ENCODE measurements at places on chromosomes 7 and 10.

DNA sequence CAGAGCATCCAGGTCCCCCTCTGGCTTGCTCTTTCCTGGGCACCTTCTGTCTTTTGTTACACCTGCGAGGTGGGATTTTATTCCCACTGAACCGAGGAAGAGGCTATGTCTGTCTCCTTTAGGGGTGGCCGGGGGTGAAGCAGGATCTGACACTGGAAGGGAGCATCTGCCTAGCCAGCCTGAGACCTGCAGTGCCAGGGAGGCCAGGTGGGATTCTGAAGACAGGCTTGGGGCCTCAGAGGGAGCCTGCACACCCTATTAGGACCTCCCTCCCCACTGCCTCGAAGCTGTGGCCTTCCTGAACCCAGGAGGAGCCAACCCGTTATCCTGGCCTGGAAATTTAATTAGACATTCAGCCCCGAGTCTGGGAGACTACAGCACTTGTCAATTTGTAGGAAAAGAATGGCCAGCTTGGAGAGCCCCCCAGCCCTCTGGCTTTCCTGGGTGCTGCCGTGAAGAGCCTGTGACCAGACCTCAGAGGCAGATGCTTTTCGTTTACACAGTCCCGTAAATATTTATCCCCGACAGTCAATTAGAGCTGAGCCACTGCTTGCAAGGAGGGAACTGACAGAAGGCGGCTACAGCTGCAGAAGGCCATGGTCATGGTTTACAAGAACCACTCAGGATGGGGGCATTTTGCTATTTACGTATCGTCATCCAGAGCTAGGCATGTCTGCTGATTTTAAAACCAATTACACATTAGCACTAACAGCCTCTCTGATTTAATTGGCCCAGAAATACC is 19.7 kb downstream of the CHAT start:
- DNase-seq: no peak

DNA sequence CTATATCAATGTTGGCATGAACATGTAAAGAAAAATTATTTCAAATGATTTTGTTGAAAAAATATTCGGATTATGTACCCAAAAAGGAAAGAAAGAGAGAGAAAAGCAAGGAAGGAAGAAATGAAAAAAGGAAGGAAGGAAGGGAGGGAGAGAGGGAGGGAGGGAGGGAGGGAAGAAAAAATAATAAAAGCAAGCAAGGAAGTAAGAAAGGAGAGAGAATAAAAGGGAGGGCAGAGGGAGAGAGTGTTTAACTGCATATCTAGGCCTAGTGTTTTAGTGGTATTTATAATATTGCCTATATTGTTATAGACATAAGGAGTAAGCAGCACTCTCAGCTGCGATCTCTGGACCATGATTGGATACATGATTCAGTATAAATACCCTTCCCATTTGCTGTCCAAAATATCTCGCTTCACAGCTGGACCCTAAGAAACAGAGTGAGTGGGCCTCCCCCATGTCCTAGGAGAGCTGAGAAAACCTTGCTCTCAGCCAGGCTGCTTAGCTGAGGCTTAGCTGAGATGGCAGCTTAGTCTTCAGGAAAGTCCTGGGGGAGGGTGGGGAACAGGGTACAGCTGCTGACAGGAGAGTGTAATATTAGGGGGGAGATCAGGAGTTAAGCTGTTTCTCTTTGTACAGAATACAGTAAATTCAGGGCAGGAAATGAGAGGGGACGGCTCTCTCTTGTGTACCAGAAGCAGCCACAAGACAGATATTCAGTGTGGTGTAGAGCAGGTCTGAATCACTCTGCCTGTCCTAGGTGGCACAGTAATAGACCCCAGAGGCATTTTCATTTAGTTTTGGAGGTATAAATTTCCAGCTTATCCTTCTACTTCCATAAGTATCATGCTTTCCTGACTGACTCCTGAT is 66.8 kb upstream of the TARP start:
- DNase-seq: no peak

DNA sequence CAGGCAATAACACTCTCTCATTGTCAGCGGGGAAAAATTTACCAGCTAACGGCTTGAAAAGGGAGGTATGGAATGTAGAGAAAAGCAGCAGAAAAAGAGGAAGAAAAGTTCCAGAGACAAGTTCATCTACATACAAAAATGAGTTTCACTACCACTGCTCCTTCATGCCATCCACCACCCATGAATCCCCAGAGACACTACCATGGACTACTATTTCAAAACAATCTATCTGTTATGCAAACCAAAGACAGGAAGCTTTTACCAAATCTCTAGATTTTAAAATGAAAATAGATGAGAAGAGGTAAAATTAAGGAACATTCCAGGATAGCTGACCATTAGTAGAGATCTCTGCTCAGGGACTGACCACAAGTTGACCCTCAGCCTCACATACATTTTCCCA is 189.0 kb upstream of the GRM3 start:
- no peak for DNase-seq

DNA sequence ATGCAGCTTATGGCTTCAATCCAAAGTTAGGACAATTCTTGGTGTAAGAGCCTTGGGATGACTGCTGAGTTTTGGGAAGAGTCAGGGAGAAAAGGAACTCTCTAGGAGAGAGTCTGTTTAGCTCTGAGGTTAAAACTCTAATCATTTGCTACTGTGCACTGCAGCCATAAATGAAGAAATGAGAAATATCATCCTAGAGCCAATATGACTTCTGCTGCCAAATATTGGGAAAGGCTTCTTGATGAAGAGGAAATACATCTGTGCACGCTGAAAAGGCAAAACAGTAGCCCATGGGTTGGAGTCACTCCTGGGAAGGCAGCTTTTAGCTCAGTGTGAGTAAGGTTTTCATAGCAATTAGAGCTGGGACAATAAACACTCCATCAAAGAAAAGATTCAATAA is 308.8 kb downstream of the SFMBT2 start:
- no peak for DNase-seq

DNA sequence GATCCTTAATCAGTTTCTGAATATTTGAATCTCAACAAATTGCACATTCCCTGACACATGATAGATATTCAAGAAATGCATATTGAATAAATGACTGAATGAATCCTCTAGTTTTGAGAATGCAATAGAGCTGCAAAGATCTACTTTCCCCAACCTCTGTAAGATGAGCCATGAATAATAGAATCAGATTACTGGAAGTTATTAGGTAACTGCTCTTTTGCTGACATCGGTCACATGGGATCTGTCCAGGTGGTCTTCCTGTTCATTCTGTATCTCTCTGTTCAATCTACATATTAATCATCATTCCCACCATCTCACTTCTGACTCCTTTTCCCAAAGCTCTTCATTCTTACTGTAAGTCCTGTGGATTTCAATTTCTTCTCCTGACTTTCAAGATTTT is 638.7 kb downstream of the SORCS1 start:
- DNase-seq: no peak

DNA sequence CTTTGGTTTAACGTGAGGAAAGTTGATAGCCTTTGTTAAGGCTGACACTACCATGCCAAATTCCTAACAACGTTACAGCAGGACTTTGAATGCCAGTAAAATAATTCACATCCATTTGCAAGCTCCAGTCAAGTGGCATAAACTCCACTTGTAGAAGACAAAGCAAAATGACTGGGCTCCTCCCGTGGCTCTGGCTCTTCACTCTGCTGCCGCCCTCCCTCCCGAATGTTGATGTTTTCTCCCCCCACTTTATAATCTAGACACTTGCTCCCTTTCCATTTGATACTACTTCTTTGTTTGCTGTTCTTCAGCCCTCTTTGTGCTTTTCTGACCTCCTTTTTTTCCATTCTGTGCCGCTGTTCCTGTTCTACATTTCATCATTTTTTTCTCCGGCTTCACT is 22.8 kb upstream of the ITGB8 start:
- DNase-seq: no peak

DNA sequence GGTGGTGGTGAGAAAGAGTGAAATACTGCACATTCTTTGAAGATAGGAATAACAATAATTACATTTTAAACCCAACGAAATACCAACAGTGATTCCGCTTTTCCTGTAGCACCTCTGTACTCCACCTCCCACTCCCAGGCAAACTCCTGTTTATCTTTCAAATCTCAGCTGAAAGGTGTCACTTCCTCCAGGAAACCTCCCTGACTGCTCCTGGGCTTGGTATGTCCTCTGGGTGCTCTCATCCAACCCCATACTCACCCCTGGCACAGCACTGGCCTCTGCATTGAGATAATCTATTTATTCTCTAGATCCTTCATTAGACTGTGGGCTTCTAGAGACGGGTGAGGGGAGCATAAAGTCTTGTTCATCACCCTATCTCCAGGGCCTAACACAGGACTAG is 148.0 kb downstream of the MYOF start:
- DNase-seq: no peak

- no peak for DNase-seq
Observed at GRCh38 chr7:98626460-98627412, 9.7 kb downstream of the NPTX2 start.

GRCh38 chr7:727806-728460 is 852 bp upstream of the PRKAR1B start:
- DNase-seq: no peak

All from CD4-positive, alpha-beta T cell treated with Interleukin-4 for 1 hour (primary cell).